Activated CD4-positive, alpha-beta T cell treated with anti-CD3 and anti-CD28 coated beads for 36 hours (primary cell): ENCODE measurements at places on chromosomes 7 and 10. TPM values are rescaled to one million over a fixed set of nuclear protein-coding genes. Genes with fewer than 3 reads are reported as not detected.
A peak's percentile ranks its signal among the peaks of the same experiment; 100 is the strongest.

KCNH2 gene
- total RNA-seq: 0.54 TPM

ANKRD1 gene
- total RNA-seq: not detected

GRCh38 chr7:130070861-130071622 lies 708 bp downstream of the KLHDC10 start:
- peak overlapping the region; percentile 91 for H3K4me3 ChIP-seq
- no peaks in the 10 kb centered on the region for H3K36me3 ChIP-seq
- H3K27me3 ChIP-seq: no peaks in the 10 kb centered on the region

DNA sequence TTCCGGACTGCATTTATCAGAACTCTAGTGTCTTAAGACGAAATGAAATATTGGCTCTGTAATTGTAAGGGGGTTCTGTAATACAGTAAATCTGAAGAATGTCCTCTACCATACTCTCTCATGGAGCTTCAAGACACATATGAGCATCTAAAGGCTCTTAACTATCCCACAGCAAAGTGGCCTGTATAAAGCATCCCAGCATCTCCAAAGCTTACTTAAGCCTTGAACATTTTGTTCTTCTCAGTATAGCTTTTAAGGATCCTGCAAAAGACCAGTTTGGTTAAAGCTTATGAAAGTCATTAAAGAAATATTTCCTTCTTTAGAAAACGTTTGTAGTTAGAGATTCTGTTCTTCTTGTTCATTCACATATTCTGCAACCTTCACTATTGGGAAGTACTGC lies 75.1 kb downstream of the HGF start:
- H3K36me3 ChIP-seq: no peaks in the 10 kb centered on the region
- H3K27ac ChIP-seq: no peak overlapping the region
- DNase-seq: no peak
- H3K27me3 ChIP-seq: no peaks in the 10 kb centered on the region
